Immature natural killer cell (primary cell): ENCODE measurements at places on chromosomes 3 and 15. TPM values are rescaled to one million over a fixed set of nuclear protein-coding genes. Genes with fewer than 3 reads are reported as not detected.
A peak's percentile ranks its signal among the peaks of the same experiment; 100 is the strongest.

DNA sequence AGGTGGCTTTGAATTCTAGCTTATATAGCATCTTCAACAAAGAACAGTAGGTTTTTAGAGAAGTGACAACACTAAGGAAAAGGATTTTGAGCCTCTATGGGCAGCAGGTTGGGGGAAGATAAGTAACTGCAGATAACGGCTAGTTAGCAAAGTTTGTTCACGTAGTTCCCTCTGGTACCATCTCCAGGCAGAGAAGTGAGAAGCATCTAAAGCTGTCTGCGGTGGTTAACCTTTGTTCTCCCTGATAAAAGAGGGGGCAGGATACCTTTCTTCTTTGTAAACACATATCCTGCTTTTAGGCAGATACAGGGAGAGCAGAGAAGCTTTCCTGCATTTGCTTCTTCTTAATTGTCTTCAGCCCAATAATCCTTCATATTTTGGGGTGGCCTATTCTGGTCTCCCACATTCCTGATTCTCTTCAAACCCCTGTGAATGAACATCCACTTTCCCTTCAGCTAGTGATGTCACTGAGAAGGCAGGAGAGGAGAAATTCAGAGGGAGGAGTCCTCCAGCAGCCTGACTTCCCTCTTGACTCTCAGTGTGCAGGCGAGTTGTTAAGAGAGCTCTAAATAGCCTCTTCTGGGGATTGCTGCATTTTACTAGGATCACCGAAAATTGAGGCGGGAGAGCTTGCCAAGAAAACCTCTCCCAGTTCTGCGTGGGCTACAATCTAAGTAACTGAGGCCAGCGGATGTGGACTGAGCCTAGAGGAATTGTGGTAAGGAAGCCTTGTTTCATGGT lies 393.7 kb upstream of the C2CD4B start:
- no peaks in the 10 kb centered on the region for H3K4me1 ChIP-seq
- no peak for DNase-seq
- H3K4me3 ChIP-seq: no peak overlapping the region
- no peaks in the 10 kb centered on the region for H3K27me3 ChIP-seq

- peak overlapping the region; percentile 58 for H3K4me3 ChIP-seq
- H3K36me3 ChIP-seq: no peaks in the 10 kb centered on the region
- peaks cover 43% of the 10 kb centered on the region for H3K4me1 ChIP-seq
- no peak for DNase-seq
- H3K27me3 ChIP-seq: peaks cover 13% of the 10 kb centered on the region
- peak overlapping the region; percentile 2 for H3K27ac ChIP-seq
Measured at GRCh38 chr15:70257573-70258248, 160.0 kb upstream of the TLE3 start.

Gene AAGAB
- 77.0 TPM for polyA plus RNA-seq

Gene STAC
- polyA plus RNA-seq: not detected

DNA sequence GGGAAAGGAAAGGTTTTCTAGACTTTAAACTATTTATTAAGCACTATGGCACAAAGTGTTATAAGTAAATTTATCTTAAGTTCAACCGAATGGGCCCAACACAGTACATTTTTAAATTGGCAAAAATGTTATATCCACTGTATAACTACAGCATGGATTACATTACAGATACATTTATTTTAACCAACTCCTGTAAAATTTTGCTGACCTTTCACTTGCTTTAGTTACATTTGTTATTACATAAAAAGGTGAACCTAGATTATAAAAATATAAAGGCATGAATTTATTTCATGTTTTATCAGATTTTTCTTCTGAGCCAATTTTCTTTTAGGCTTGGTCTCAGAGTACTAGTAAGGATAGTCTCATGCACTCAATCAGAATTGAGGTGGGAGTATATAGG lies 221.9 kb upstream of the GBE1 start:
- no peak overlapping the region for H3K27ac ChIP-seq
- no peaks in the 10 kb centered on the region for H3K36me3 ChIP-seq
- no peaks in the 10 kb centered on the region for H3K4me1 ChIP-seq
- H3K4me3 ChIP-seq: no peak overlapping the region
- no peaks in the 10 kb centered on the region for H3K27me3 ChIP-seq

GRCh38 chr3:108088697-108089096 lies 2.1 kb downstream of the CD47 start:
- peaks cover 31% of the 10 kb centered on the region for H3K4me1 ChIP-seq
- peaks cover 23% of the 10 kb centered on the region for H3K27me3 ChIP-seq
- H3K4me3 ChIP-seq: no peak overlapping the region
- H3K36me3 ChIP-seq: peaks cover 9% of the 10 kb centered on the region
- no peak overlapping the region for H3K27ac ChIP-seq
- peak; percentile 74 for DNase-seq

DNA sequence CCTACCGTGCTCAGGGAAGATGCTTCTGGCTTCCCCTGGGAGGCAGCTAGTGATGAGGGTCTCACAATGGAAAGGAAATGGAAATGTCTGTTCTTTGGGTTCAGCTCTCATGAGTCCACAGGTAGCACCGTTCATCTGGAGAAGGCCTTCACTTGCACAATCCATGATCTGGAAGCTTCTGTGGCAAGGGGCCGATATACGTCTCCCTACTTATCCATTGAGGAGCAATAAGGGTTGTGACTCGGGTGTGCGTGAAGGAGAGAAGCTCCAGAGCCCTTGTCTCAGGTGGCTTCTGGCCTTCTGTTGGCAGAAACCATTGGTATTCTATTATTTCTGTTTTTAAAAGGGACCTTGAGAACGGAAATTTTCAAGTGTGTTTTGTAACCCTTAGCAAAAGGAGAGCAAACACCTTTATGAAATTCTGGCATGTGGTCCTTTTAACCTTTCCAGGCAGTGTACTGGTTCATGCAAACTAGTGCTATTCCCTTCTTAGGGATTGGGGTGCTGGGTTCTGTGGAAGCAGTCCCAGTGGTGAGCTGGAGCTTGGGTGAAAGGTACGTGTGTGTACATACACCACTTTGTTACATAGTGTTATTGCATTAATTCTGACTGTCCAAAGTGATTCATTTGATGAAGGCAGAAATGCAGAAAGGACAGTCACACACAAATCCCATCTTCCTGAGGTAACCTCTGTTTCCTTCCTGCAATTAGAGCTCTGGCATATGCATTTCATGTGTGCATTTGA lies 32.5 kb downstream of the KLF13 start:
- no peak for DNase-seq
- peak overlapping the region; percentile 94 for H3K27ac ChIP-seq
- peak overlapping the region; percentile 73 for H3K4me3 ChIP-seq
- H3K27me3 ChIP-seq: peaks cover 33% of the 10 kb centered on the region
- peaks cover 24% of the 10 kb centered on the region for H3K36me3 ChIP-seq

Gene NOX5
- not detected for polyA plus RNA-seq

DNA sequence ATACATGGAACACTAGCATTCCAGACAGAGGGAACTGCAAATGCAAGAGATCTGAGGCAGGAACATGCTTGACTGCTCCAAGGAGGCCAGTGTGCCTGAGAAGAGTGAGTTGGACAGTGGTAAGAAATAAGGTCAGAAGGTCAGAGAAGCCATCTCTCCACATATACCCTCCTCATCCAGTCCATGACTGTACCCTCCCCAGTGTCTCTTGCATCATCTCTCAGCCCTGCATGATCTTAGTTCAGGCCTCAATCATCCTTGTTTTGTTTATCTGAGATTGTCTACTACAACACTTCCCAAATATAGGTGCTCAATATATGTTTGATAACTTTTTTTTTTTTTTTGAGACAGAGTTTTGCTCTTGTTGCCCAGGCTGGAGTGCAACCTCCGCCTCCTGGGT lies 5.5 kb upstream of the RSL24D1 start:
- no peak for DNase-seq
- H3K4me3 ChIP-seq: no peak overlapping the region
- H3K27me3 ChIP-seq: no peaks in the 10 kb centered on the region
- H3K36me3 ChIP-seq: peaks cover 14% of the 10 kb centered on the region

DNA sequence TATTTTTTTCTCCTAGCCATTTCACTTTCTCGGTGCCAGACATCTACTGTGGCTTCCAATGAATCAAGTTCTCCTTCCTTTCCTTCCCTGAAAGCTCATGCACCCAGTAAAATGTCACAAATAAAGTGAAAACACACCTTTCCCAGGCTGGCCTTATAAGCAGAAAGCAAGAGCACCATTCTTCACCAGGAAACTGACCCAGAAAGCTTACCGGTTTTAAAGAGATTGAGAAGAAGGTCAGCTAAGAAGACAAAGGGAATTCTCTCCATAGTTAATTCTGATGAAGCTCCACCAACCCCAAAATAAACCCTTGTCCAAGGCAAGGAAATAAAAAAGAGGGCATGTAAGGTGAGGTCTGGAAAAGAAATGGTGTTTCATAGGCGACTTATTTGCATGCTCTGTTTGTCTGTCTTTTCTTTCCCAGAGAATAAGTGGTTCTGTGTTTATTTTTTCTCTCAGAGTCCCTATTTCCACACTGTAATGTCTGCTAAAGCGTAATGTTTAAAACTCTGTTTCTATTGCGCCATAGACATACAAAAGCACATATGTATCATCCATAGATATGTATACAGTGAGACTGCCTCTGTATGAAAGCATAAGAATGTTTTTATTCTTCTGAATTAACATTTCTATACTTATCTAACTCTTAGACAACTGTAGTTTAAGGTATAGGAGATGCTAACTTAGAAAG lies 2.8 kb downstream of the LSAMP start:
- H3K4me3 ChIP-seq: no peak overlapping the region
- H3K36me3 ChIP-seq: no peaks in the 10 kb centered on the region
- H3K27me3 ChIP-seq: peaks cover 2% of the 10 kb centered on the region
- H3K4me1 ChIP-seq: no peaks in the 10 kb centered on the region

DNA sequence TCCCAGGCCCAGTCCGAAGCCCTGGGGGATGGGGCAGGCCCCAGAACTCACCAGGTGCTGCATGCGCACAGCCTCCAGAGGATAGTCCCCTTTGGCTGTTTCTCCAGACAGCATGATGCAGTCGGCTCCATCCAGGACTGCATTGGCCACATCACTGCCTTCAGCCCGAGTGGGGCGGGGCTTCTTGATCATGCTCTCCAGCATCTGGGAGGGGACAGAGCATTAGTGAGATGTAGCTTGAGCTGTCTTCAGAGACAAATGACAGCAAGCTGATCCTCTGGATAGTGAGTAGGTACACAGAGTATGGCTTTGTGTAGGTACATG lies 9.1 kb upstream of the GRAMD2A start:
- no peak for DNase-seq
- H3K4me3 ChIP-seq: no peak overlapping the region

GRCh38 chr3:170180079-170180907 lies 1.2 kb downstream of the PHC3 start:
- peak overlapping the region; percentile 95 for H3K27ac ChIP-seq
- peaks cover 6% of the 10 kb centered on the region for H3K36me3 ChIP-seq
- DNase-seq: peak; percentile 44
- peaks cover 44% of the 10 kb centered on the region for H3K4me1 ChIP-seq
- peaks cover 14% of the 10 kb centered on the region for H3K27me3 ChIP-seq
- peak overlapping the region; percentile 94 for H3K4me3 ChIP-seq

DNA sequence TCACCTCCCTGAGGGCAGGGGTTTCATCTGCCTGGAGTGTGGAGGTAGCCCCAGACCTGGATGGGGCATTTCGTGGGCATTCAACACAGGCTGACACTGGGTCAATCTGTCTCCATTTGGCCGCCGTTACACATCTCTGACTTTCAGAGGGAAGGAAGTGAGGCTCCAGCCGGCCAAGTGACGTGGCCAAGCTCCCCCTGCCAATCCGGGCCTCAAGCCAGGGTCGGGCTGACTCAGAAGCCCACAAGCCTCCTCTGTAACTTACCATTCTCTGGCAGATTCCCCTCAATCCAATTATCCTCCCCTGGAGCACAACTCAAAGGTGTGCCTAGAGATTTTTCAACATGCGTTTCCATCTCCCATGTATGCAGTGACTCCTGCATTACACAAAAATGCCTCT lies 227.6 kb downstream of the KLF13 start:
- H3K36me3 ChIP-seq: no peaks in the 10 kb centered on the region
- peaks cover 3% of the 10 kb centered on the region for H3K4me1 ChIP-seq
- H3K27me3 ChIP-seq: no peaks in the 10 kb centered on the region
- DNase-seq: no peak
- no peak overlapping the region for H3K27ac ChIP-seq
- H3K4me3 ChIP-seq: no peak overlapping the region

- H3K36me3 ChIP-seq: peaks cover 10% of the 10 kb centered on the region
- no peak overlapping the region for H3K4me3 ChIP-seq
- DNase-seq: no peak
- no peak overlapping the region for H3K27ac ChIP-seq
- H3K4me1 ChIP-seq: no peaks in the 10 kb centered on the region
- H3K27me3 ChIP-seq: no peaks in the 10 kb centered on the region
Measured at GRCh38 chr3:113377158-113377557, 64.1 kb downstream of the CFAP44 start.

DNA sequence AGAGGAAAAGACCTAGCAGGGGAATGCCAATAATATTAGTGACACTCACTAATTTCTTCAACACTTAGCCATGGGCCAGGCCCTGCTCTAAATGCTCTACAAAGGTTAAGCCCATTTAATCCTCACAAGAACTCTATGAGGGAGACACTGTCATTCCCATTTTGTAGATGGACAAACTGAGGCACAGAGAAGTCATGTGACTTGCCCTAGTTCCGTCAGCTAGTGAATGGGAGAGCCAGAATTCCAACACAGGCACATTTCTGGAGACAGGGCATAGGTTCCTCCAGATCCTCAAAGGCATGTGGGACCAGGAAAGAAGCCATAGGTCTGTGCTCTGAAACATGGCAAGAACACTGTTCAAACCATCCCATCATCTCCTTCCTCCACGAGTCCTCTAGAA lies 31.5 kb downstream of the LOXL1 start:
- H3K4me1 ChIP-seq: peaks cover 13% of the 10 kb centered on the region
- H3K27me3 ChIP-seq: peaks cover 5% of the 10 kb centered on the region
- no peaks in the 10 kb centered on the region for H3K36me3 ChIP-seq
- no peak for DNase-seq

Gene SH3GL3
- polyA plus RNA-seq: not detected

GRCh38 chr3:43917361-43917760 lies 226.6 kb downstream of the ABHD5 start:
- H3K4me3 ChIP-seq: no peak overlapping the region
- no peak for DNase-seq
- H3K27ac ChIP-seq: no peak overlapping the region
- no peaks in the 10 kb centered on the region for H3K4me1 ChIP-seq
- no peaks in the 10 kb centered on the region for H3K36me3 ChIP-seq
- no peaks in the 10 kb centered on the region for H3K27me3 ChIP-seq

- no peak overlapping the region for H3K4me3 ChIP-seq
- H3K27ac ChIP-seq: no peak overlapping the region
- no peak for DNase-seq
- H3K27me3 ChIP-seq: peaks cover 2% of the 10 kb centered on the region
- peaks cover 9% of the 10 kb centered on the region for H3K36me3 ChIP-seq
Measured at GRCh38 chr3:196377321-196377720, 39.1 kb upstream of the TM4SF19 start.

DNA sequence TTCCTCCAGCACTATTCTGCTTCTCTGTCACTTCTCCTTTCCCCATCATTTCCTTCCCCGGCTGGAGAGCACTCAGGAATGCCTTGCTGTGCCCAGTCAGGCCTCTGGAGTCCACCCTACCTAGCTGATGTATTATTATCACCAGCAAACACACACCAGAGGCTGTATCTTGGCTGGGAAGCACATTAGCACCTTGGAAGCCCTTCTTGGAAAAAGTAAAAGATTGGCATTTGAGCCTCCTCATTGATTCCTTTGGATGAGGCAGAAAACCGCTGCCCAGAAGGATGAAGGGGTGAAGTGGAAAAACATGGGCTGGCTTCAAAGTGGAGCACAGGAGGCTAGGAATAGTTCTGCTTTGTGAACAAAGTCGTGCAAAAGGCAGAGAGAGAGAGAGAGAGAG lies 244.3 kb downstream of the RPLP1 start:
- H3K4me1 ChIP-seq: no peaks in the 10 kb centered on the region
- no peak overlapping the region for H3K27ac ChIP-seq
- no peaks in the 10 kb centered on the region for H3K36me3 ChIP-seq

Gene SLC9C1
- polyA plus RNA-seq: not detected
